Activated T-helper 1 cell treated with anti-CD3 and anti-CD28 coated beads, Interleukin-2, amount 50 U/mL, for 16 hours (primary cell): ENCODE measurements at places on chromosomes 13 and 19.

- no peak for DNase-seq
Observed at GRCh38 chr19:28880735-28881401, 332.1 kb downstream of the UQCRFS1 start.

- no peak for DNase-seq
Observed at GRCh38 chr19:6457958-6458694, 1.5 kb downstream of the SLC25A23 start.

GRCh38 chr19:12785431-12786031, 5.8 kb upstream of the JUNB start:
- no peak for DNase-seq

GRCh38 chr19:17266026-17266425, 1.2 kb upstream of the BABAM1 start:
- DNase-seq: no peak

GRCh38 chr13:102443249-102443648, 41.4 kb upstream of the FGF14 start:
- DNase-seq: no peak

- no peak for DNase-seq
Observed at GRCh38 chr19:15577184-15577771, 37.7 kb upstream of the CYP4F8 start.

- no peak for DNase-seq
Observed at GRCh38 chr13:31385540-31385939, 185.8 kb downstream of the B3GLCT start.

DNA sequence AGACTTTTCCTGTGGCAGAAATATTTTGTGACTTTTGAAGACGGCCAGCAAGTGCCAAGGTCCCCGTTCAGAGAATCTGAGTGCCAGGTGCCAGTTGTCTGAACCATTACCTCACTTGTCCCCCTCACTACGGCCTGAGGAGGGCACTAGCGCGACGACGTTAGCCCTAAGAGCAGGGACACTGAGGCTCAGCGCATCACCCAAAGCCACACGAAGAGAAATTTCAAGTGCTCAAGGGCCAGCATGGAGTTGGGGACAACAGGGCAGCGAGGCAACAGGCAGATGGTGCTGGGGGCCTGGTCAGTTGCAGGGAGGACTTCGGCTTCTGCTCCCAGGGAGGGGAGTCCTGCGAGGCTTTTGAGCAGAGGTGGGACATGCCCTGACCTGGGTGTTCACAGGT, 9.5 kb upstream of the TYK2 start:
- no peak for DNase-seq

- no peak for DNase-seq
Observed at GRCh38 chr19:30402436-30403202, 30.4 kb downstream of the ZNF536 start.

DNA sequence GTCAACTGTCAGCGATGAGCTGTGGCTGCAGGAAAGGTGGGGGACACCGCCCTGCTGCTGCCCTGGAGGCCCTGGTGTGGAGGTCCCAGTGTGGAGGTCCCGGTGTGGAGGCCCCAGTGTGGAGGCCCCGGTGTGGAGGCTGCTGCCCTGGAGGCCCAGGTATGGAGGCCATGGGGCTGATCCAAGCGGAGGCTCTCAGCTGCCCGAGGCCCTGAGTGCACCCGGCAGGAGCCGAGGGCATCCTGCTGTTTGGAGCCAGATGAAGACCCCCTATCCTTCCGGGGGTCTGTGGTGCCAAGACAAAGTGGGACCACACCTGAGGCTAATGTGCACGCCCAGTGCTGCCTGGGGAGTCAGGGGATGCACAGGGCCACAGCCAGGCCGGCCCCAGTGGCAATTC, 210.4 kb upstream of the SOX1 start:
- no peak for DNase-seq

GRCh38 chr19:36604656-36605100, 435 bp upstream of the ZNF382 start:
- DNase-seq: peak; percentile 71

GRCh38 chr19:6108721-6109633, 1.3 kb downstream of the RFX2 start:
- DNase-seq: no peak

DNA sequence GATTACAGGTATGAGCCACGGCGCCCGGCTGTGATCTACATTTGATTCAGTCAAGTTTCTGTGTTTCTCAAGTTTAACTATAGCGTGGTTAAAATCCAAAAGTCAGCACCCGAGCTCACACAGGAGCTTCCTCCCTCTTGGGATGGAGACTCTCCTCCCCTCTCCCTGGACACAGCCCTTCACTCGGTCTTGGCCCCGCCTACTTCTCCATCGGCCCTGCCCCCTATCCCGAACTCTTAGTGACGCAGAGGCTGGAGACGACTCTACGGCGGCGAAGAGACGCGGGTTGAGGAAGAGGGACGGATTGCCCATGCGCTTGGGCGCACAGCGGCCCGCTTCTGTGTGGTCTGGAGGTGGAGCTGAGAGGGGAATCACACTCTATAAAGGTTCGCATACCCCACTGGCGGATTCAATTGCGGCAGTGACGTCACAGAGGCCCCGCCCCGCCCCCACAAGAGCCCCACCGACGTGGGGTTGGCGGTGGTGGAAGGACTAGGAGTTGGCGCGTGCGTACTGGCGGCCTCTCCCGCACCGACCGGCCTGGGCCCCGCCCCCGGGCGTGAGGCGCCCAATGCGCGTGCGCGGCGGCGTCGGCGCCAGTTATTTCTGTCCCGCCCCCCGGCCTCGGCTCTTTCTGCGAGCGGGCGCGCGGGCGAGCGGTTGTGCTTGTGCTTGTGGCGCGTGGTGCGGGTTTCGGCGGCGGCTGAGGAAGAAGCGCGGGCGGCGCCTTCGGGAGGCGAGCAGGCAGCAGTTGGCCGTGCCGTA, at the start of gene TRIM28:
Gene TRIM28 (plus strand): TSS at position 239 of the 765 bp plus-strand sequence. CDS start 694 bp downstream, outside the sequence.
- DNase-seq: peak; percentile 100

- DNase-seq: no peak
Observed at GRCh38 chr13:51802631-51803418, 1.1 kb downstream of the DHRS12 start.

- DNase-seq: no peak
Observed at GRCh38 chr19:55066107-55066709, 3.3 kb upstream of the RDH13 start.

DNA sequence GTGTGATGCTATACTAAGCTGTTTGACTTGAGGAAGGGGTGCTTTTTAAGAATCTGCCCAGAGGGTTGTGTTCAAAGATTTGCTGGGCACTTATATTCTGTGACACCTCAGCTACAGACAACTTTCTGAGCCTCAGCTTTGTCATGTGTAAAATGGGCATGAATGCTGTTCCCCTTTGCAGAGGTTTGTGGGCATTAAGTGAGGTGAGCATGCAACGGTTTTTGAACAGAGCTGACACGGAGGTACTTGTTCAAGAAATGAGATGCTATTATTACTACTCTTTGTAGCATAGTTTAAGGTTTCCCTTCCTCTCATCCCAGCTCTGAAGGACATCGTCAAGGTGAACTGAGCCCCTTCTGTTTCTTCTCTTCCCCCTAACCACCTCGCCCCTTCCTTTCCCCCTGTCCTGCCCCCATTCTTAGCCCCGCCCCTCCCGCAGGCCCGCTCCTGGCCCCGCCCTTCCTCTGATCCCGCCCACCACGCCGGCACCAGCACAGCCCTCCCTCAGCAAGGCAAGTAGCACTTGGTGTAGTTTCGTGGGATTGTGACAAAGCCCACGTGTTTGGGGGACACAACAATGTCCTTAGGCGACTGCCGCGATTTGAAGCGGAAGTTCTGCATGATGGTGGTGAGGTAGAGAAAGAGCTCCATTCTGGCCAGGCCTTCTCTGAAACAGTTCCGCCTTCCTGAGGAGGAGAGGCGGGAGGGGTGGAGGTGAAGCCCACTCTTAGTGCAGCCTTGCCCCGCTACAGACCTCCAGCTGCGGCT, 26.1 kb upstream of the CYP2A7 start:
- DNase-seq: no peak

DNA sequence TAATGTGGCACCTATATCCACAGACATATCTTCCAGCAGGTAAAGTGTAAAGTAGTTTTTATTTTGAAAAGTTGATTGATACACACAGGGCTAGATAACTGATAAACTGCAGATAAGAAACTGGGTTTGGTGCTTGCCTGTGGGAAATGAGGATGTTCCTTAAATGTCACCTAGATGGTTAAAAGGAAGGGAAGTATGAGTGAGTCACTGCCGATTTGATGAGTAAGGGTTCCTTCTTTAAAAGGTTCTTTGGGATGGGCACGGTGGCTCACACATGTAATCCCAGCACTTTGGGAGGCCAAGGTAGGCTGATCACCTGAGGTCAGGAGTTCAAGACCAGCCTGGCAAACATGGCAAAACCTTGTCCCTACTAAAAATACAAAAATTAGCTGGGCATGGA, 73.8 kb upstream of the FRY start:
- no peak for DNase-seq
